ENCODE measurements at places on chromosomes 3 and 15.
A peak's percentile ranks its signal among the peaks of the same experiment; 100 is the strongest.

- no peak for DNase-seq
These were observed 51.9 kb downstream of the ARHGAP31 start for GRCh38 chr3:119346076-119346496.

DNA sequence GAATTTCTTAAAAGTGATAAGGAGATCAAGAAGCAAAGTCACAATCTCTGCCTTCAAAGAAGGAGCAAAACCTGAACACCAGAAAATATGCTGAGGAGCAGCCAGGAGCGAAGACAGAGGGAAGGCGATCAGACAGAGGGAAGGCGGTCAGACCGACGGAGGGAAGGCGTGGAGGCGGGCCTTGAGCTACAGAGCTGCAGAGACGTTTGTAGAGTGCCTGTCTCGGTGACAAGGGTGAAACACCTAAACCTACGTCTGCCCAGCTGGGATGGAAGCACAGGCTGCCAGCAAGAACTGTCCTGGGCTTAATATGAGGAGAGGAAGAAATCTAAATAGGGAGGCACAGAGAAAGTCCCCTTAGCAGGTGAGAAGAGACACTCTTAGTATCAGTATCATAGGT lies 476.0 kb downstream of the OCA2 start:
- no peak for DNase-seq

DNA sequence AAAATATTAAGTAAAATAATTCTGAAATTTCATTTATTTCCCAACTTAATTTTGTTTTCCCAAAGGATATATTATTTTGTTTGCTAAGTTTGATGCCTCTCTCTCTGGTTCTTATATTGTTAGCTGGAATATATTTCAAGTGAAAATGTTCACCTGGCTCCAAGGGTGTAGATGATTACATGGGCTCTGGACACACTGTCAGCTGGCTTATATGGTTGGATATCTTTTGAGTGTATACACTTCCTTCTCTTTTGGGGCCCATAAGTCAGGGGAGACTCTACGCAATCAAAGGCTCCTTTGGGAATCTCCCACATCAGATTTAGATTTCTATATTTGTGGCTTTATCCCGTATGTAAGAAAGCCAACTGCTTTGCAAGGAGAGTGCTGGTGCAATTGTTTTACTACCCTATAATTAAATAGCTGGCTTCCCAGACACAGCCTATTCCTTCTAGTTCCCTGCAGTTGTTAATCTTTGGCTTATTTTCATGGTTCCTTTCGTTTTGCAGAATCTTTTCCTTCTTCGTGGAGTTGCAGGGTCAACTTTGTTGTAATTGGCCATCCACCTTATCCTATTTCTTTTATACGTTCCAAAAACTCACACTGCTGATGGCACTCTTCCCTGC lies 225.7 kb downstream of the DPH6 start:
- DNase-seq, result no peak

DNA sequence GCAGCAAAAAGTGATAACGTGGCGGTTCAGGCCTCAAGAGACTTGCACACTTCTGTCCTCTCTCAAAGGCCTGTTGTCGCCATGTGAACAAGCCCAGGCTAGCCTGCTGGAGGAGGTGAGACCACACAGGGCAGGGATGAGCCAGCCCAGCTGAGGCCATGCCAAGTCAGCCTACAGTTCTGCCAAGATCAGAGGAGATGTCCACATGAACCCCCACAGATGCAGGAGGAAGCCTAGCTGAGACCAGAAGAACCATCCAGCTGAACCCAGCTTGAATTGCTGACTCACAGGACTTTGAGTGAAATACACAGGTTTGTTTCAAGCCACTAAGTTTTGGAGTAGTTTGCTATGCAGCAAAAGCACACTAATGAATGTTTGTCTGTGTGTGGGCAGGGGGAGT lies 50.3 kb upstream of the SEC13 start:
- peak; percentile 41 for DNase-seq

DNA sequence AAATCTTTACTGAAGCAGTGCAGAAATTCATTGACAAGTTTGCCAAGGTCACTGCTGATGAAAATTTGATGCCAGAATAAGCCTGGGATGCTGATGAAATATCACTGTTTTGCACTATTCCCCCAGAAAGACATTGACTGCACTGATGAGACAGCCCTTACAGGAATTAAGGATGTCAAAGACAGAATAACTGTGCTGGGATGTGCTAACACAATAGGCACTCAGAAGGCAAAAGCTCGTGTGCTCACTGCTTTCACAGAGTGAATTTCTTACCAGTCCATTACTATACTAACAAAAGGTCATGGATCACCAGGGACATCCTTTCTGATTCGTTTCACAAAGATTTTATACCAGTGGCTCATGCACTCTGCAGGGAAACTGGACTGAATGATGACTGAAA lies 69.4 kb downstream of the MCF2L2 start:
- no peak for DNase-seq

- peak; percentile 34 for DNase-seq
These were observed 139.2 kb upstream of the EOMES start for GRCh38 chr3:27861046-27862036.

DNA sequence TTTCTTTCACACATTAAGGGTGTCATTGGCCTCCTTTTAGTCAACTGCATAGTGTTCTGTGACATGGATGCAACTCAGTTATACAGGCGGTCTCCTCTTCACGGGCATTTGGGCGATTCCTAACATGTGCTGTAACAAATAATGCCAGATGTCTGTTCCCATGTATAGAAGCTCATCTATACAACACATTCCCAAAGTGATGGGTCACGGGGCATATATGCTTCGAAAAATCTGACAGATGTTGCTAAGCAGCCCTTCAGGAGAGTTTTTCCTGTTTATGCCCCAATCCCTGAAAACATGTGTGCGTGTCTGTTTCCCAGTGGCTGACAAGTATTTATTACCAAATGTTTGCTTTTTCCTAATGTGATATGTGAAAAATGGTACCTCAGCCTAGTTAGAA lies 25.8 kb downstream of the LRRK1 start:
- DNase-seq, result no peak

DNA sequence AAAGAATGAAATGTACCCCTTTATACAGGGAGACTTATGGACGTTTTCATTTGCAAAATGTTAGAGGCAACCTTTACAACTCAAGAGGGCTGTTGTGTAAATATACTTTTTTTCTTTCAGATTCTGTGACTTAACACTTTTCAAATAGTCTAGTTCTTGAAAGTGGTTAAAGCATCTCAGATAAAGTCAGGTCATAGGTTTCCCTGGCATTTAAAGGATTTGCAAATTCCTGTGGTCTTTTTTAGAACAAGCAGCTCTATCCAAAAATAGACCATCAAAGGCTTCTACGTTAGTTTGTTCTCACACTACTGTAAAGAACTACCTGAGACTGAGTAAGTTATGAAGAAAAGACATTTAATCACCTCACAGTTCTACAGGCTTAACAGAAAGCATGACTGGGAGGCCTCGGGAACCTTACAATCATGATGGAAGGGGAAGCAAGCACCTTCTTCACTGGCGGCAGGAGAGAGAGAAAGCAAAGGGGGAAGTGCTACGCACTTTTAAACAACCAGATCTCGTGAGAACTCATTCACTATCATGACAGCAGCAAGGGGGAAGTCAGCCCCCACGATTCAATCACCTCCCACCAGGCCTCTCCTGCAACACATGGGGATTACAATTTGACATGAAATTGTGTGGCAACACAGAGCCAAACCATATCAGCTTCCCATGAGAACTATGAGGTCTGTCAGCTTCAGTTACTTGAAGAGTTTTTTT lies 23.3 kb upstream of the GABRR3 start:
- no peak for DNase-seq

GRCh38 chr15:26660241-26660640 lies 112.6 kb downstream of the GABRB3 start:
- DNase-seq, result no peak

DNA sequence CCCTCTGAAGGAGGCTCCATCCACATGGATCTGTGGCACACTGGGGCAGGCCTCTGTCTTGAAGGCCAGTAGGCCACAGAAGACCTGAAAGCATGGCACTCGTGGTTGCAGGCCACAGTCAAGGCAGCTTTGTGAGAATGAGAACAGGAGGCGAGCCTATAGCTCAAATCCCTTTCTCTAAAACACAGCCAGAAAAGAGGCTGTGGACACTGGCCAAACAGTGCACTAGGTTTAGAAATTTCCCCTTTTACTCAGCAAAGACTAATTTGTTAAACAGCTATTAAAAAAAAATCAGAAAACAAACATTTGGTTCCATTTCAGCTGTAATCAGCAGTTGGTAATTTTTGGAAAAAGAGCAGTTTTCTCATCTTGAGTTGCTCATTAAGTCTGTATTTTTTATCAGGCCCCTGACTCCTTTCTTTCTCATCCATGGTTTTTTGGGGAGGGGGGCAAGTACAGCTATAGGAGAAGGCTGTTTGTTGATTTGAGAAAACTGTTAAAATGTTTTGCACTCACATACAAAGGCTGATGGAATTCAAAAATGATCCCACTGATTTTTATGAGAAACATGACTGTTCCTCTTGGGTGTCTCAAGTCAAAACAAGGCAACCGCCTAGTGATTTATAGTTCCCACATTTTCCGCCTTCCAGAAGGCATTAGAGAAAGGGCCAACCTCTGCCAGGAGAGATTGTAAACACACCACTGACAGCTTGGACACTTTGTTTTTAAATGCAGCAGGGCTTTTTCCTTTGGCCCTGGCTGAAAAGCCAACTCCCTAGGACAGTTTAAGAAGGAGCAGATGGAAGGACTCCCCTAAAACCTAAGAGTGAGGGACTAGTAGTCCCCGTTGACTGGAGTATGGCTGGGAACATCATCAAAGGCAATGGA lies 28.1 kb downstream of the PARP16 start:
- DNase-seq, result no peak

- DNase-seq, result peak; percentile 32
These were observed 919 bp downstream of the IDH2 start for GRCh38 chr15:90101130-90101968.

GRCh38 chr3:194570898-194571297 lies 62.3 kb downstream of the TMEM44 start:
- no peak for DNase-seq

DNA sequence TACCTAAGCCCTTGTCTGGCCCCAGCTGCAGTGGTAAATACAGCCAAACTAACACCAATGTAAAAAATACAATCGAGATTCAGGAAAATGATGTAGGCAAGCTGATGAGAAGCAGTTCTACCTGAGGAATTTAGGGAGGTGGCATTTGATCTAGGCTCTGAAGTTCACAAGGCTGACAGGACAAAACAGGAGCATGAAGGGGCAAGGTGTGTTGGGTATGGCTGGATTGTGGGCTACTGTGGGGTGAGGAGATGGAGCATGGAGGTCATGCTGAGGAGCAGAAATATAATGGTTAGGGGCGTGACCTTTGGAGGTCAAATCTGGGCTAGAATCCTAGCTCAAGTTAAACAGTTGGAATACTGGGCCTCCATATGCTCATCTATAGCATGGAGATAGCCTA lies 6.5 kb downstream of the NDUFB4 start:
- DNase-seq, result no peak

GRCh38 chr15:39084674-39085530 lies 496.0 kb upstream of the THBS1 start:
- no peak for DNase-seq

DNA sequence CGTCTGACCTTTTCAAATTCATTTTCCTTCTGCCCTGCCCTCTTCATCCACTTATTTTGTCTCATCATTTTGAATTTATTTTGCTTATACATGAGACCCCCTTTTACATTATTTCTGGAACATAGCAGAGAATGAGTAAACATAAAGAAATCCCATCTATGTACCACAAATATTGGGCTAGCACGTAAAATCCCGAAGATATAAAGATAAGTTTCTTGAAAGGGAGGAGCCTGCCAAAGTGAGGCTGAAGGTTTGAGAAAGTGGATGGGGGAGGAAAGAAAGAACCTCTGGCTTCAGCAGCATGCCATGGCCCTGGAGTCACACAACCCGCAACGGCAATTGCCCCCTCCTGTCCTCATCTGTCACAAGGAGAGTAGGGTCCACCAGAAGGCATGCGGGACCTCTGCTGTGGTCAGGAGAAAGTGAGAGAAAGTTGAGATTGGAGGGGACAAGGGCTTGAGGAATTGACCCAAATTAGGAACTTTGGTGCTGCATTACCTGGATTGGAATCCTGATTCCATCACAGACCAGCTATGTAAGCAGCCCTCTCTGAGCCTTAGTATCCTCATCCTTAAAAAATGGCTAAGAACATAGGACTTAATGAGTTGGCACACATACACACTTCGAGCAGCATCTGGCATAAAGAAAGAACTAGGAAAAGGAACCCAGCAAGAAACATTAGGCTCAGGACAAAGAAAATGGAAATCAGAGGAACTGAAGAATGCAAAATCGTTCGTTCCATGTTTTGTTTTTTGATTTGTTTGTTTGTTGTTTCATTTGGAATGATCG lies 53.7 kb upstream of the GYG1 start:
- no peak for DNase-seq

GRCh38 chr3:86744051-86744450 lies 246.9 kb downstream of the VGLL3 start:
- DNase-seq, result no peak

GRCh38 chr3:195467641-195468390 lies 25.0 kb upstream of the ACAP2 start:
- DNase-seq, result no peak

- DNase-seq, result no peak
These were observed 406.9 kb upstream of the ADAMTS9 start for GRCh38 chr3:65094723-65095122.

GRCh38 chr3:68808563-68808962 lies 123.8 kb downstream of the TAFA4 start:
- no peak for DNase-seq

- no peak for DNase-seq
These were observed 856 bp downstream of the TMEM40 start for GRCh38 chr3:12758025-12758781.

- DNase-seq, result no peak
These were observed 5.2 kb upstream of the WDR5B start for GRCh38 chr3:122421101-122421500.

GRCh38 chr15:60184579-60184978 lies 180.5 kb downstream of the FOXB1 start:
- no peak for DNase-seq

GRCh38 chr15:31305375-31305774 lies 21.3 kb upstream of the KLF13 start:
- no peak for DNase-seq

DNA sequence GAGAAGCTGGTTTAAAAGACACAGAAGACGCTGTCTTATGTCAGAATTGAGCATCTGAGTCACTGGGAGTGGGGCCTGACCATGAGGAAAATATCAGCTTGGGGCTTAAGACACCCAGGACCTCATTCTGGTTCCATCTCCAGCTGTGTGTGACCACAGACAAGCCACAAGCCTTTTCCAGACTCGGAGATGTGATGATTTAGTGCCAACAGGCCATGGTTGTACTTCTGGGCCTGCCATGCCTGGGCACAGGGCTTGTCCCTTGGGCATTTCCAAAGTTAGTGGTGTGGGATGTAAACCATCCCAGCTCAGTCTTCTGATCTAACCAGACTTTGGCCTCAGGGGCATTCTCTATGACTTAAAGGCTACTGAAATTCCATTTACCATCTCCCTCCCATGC lies 269.8 kb downstream of the RYR3 start:
- no peak for DNase-seq

GRCh38 chr3:138289701-138290100 lies 40.0 kb downstream of the NME9 start:
- no peak for DNase-seq
